ENCODE measurements at places on chromosomes 4 and X. TPM values are rescaled to one million over a fixed set of nuclear protein-coding genes. Genes with fewer than 3 reads are reported as not detected.

Gene WDFY3
- total RNA-seq = 129 TPM

DNA sequence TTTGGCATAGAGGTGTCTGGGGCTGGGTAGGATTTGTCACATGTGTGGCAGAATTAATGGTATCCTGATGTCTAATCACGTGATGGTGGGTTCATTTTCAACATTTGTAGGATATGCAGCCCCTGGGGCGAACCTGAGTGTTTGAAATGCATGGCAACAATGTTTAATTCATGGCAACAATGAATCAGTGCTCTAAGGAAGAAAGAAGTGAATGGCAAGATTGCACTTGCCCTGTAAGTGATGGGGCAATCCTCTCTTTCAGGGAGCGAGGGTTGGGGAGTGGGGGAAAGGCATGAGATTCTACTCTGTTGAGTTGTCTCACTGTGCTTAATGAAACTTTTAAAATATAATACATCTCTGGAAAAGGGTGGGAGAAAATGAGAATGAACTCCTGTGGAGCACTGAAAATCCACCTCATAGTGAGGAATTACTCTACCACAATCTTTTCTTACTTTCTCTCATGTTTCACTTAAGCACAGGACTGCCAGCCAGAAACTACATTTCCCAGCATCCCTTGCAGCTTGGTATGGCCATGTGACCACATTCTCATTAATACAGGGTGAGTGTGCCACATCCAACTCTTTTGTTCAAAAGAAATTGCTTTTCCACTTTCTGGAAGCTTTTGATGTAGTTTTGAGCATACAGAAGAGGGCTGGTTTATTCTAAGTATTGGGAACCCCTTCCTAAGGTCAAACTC, 64.0 kb upstream of the PGM2 start:
- H3K27me3 ChIP-seq = no peaks in the 10 kb centered on the region
- no peak overlapping the region for H3K27ac ChIP-seq
- DNase-seq = no peak
- no peaks in the 10 kb centered on the region for H3K36me3 ChIP-seq
- H3K4me1 ChIP-seq = no peaks in the 10 kb centered on the region
- H3K4me3 ChIP-seq = no peak overlapping the region

- H3K36me3 ChIP-seq = no peaks in the 10 kb centered on the region
- H3K27me3 ChIP-seq = peaks cover 4% of the 10 kb centered on the region
- H3K27ac ChIP-seq = no peak overlapping the region
- DNase-seq = no peak
- no peak overlapping the region for H3K4me3 ChIP-seq
Observed at GRCh38 chrX:72304877-72305276, 837 bp downstream of the CITED1 start.

- no peaks in the 10 kb centered on the region for H3K4me1 ChIP-seq
- no peak for DNase-seq
- no peaks in the 10 kb centered on the region for H3K36me3 ChIP-seq
- no peaks in the 10 kb centered on the region for H3K27me3 ChIP-seq
- no peak overlapping the region for H3K4me3 ChIP-seq
Observed at GRCh38 chr4:142449771-142450373, 396.2 kb downstream of the INPP4B start.

DNA sequence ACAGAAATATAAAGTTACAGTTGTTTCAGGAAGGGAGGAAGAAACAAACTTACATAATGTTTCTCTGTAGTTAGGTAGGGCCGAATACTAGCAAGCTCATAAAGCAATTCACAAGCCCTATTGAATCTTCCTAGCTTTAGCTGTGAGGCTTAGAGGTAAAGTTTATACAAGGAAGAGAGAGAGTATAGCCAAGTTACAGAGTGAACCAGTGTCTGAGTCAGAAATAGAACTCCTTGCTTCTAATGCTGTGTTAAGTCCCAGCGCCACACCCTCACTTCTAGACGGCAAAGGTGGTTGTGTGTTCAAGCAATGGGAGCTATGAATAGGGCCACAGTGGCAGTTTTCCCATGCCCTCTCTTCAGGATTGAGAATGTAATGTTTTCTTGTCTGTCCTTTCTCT, 6.1 kb downstream of the LPAR4 start:
- no peak for DNase-seq
- no peaks in the 10 kb centered on the region for H3K27me3 ChIP-seq

DNA sequence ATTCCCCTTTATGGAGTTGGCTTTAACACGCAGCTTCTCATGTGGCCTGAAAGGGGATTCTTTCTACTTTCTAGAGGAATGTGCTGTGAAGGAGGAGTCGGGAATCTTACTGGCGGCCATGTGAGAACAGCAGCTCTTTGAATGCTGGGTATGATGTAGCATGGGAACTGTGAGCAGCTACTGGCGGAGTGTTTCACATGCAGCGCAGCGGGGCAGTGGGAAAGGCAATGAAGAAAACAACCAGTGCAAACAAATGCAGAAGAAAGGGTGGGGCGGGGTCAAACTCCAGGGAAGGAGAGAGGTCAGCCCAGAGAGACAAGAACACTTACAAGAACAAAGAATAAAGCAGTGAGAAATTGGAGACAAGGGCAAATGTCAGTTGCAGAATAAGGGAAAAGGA, 363.8 kb upstream of the FTHL17 start:
- no peak overlapping the region for H3K27ac ChIP-seq
- H3K36me3 ChIP-seq = no peaks in the 10 kb centered on the region
- H3K27me3 ChIP-seq = no peaks in the 10 kb centered on the region
- no peak for DNase-seq

Gene VCX3A
- not detected for total RNA-seq

Gene VCX
- not detected for total RNA-seq

GRCh38 chr4:55736605-55737183, 82.9 kb upstream of the EXOC1L start:
- no peak for DNase-seq
- no peak overlapping the region for H3K4me3 ChIP-seq
- no peaks in the 10 kb centered on the region for H3K27me3 ChIP-seq

GRCh38 chr4:2746891-2747695, 9.0 kb downstream of the TNIP2 start:
- no peak overlapping the region for H3K27ac ChIP-seq
- no peak for DNase-seq
- H3K4me3 ChIP-seq = no peak overlapping the region
- no peaks in the 10 kb centered on the region for H3K27me3 ChIP-seq
- peaks cover 42% of the 10 kb centered on the region for H3K36me3 ChIP-seq
- peaks cover 24% of the 10 kb centered on the region for H3K4me1 ChIP-seq

DNA sequence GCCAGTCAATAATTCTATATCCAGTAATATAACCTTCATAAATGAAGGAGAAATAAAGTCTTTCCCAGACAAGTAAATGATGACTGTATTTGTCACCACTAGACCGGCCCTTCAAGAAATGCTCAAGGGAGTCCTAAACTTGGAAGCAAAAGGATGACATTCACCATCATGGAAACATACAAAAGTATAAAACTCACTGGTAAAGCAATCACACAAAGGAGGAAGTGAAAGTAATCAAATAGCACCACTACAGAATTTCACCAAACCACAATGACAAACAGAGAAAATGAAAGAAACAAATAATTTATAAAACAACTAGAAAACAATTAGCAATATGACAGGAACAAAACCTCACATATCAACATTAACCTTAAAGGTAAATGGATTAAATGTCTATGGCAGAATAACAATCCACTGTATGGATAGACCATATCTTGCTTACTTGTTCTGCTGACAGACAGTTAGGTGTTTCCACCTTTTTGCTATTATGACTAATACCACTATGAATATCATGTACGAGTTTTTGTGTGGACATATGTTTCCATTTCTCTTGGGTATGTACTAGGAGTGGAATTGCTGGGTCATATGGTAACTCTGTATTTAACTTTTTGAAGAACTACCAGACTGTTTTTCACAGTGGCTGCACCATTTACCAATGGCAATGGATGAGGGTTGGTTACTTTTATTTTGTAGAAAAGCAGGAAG, 44.9 kb downstream of the NAT8L start:
- DNase-seq = no peak
- no peaks in the 10 kb centered on the region for H3K4me1 ChIP-seq
- no peak overlapping the region for H3K4me3 ChIP-seq
- no peak overlapping the region for H3K27ac ChIP-seq
- H3K27me3 ChIP-seq = no peaks in the 10 kb centered on the region
- H3K36me3 ChIP-seq = no peaks in the 10 kb centered on the region

GRCh38 chr4:98617358-98618047, 40.9 kb downstream of the TSPAN5 start:
- no peaks in the 10 kb centered on the region for H3K36me3 ChIP-seq
- no peak for DNase-seq
- no peak overlapping the region for H3K27ac ChIP-seq
- no peaks in the 10 kb centered on the region for H3K4me1 ChIP-seq

Gene SMIM20
- 23.0 TPM for total RNA-seq

Gene FOXP3
- not detected for total RNA-seq

GRCh38 chr4:102862747-102863146, 6.0 kb upstream of the CISD2 start:
- no peaks in the 10 kb centered on the region for H3K36me3 ChIP-seq
- no peak overlapping the region for H3K27ac ChIP-seq
- no peak for DNase-seq
- no peaks in the 10 kb centered on the region for H3K27me3 ChIP-seq
- no peak overlapping the region for H3K4me3 ChIP-seq

DNA sequence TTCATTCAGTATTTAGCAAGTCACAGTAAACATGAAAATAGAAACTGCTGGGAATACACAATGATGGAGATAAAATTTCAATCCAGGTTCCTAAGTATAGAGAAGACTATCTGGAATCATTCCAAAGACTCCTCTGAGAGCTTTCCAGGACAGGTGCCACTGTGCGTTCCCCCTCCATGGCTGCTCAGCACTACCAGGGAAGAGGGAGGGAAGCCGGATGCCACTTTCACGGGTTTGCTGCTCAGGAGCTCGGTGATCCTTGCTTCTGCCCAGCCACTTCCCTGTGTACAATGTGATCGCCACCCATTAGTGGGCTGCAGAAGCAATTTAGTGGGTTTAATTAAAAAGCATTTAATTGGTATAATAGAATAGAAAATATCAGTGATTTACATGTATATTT, 94.5 kb downstream of the FNIP2 start:
- peaks cover 19% of the 10 kb centered on the region for H3K36me3 ChIP-seq
- H3K4me3 ChIP-seq = no peak overlapping the region
- DNase-seq = no peak

DNA sequence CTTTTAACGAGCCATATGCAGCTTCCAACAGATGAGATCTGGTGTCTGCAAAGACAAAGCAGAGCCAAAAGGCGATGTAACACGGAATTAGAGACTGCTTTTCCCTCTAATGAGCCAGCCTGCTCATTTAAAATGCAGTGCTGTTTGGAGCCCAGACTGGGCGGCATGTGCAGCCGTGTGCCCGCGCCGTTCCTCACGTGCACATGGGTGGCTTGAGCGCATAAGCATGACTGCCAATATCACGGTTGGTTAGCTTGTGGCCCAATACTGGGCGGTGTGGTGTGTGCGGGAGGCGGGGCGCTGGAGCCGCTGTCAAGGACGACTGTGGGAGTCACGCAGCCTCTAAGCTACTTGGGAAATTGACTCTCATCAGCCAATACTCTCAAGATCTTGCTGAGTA, 87.0 kb upstream of the SCOC start:
- no peaks in the 10 kb centered on the region for H3K36me3 ChIP-seq
- H3K27me3 ChIP-seq = no peaks in the 10 kb centered on the region
- no peak overlapping the region for H3K4me3 ChIP-seq
- no peaks in the 10 kb centered on the region for H3K4me1 ChIP-seq

DNA sequence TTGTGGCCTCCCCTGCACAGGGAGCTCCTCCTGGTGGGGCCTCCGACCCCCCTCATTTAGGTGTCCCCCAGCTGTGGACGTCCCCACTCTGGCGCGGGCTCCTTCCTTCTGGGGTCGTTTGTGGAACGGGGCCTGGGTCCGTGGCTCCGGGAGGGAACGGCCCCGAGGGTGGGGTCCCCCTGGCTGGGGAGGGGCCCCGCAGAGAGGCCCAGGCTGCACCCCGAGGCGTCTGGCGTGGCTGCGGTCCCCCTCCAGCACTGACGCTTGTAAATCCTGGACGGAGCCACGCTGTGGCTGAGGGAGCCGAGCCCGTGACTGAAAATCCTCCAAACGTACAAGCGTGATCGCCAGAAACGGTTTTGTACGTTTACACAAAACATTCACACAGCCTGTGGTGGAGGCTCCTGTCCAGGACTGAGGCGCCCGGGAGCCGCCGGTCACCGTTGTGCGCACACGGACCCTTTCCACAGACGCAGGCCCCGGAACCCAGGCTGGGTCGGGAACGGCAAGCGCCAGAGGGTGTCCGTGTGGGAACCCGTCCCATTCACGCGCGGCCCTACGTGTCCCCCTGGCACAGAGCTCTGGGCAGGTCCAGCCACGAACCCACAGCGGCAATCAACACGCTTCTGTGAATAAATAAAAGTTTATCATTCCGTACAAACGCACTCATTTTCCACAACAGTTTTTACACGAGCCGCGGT, 15.2 kb upstream of the GTPBP6 start:
- H3K36me3 ChIP-seq = no peaks in the 10 kb centered on the region
- no peaks in the 10 kb centered on the region for H3K4me1 ChIP-seq
- no peak overlapping the region for H3K27ac ChIP-seq
- H3K27me3 ChIP-seq = no peaks in the 10 kb centered on the region

Gene ASB9
- 3.0 TPM for total RNA-seq

Gene CLDN34
- total RNA-seq = not detected

Gene SLC10A4
- total RNA-seq = not detected

Gene USP27X
- 2.3 TPM for total RNA-seq

Gene MAGEB6
- not detected for total RNA-seq

Gene KLHL4
- total RNA-seq = 2.2 TPM

Gene NRK
- total RNA-seq = 0.67 TPM

GRCh38 chr4:118753096-118753495, 67.9 kb downstream of the METTL14 start:
- no peak for DNase-seq
- peaks cover 23% of the 10 kb centered on the region for H3K36me3 ChIP-seq
- no peak overlapping the region for H3K4me3 ChIP-seq
- H3K27ac ChIP-seq = no peak overlapping the region
- no peaks in the 10 kb centered on the region for H3K27me3 ChIP-seq

Gene CASP6
- 18.5 TPM for total RNA-seq

Gene TTC29
- total RNA-seq = 0.27 TPM

DNA sequence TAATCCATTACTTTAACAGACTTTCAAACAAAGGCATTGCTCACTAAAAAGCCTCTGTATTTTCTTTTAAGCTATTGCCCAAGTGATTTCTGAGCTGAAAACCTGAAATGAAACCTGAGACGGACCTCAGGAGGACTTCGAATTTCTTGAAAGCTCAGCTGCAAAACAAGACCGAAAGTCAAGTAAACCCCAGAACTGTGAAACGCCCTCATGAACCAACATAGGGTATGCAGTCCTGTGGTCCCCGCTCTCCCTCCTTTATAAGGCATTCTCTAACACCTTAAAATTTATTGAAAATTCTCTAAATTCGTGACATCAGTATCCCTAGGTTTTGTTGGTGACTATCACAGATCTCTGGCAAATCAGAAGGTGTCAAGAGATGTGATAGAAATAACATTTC, 91.8 kb downstream of the SHISA3 start:
- H3K4me1 ChIP-seq = peaks cover 7% of the 10 kb centered on the region
- DNase-seq = no peak
- no peak overlapping the region for H3K4me3 ChIP-seq
- no peaks in the 10 kb centered on the region for H3K36me3 ChIP-seq
- H3K27ac ChIP-seq = no peak overlapping the region

GRCh38 chr4:122604146-122604545, 16.7 kb downstream of the IL21 start:
- H3K27me3 ChIP-seq = no peaks in the 10 kb centered on the region
- no peak overlapping the region for H3K4me3 ChIP-seq
- peak; percentile 16 for DNase-seq
- no peak overlapping the region for H3K27ac ChIP-seq
- H3K4me1 ChIP-seq = no peaks in the 10 kb centered on the region

Measured in thyroid gland (tissue), 4 donors.